Trophoblast cell (in vitro differentiated cells and primary cell): ENCODE measurements at places on chromosomes 5 and 9.

DNA sequence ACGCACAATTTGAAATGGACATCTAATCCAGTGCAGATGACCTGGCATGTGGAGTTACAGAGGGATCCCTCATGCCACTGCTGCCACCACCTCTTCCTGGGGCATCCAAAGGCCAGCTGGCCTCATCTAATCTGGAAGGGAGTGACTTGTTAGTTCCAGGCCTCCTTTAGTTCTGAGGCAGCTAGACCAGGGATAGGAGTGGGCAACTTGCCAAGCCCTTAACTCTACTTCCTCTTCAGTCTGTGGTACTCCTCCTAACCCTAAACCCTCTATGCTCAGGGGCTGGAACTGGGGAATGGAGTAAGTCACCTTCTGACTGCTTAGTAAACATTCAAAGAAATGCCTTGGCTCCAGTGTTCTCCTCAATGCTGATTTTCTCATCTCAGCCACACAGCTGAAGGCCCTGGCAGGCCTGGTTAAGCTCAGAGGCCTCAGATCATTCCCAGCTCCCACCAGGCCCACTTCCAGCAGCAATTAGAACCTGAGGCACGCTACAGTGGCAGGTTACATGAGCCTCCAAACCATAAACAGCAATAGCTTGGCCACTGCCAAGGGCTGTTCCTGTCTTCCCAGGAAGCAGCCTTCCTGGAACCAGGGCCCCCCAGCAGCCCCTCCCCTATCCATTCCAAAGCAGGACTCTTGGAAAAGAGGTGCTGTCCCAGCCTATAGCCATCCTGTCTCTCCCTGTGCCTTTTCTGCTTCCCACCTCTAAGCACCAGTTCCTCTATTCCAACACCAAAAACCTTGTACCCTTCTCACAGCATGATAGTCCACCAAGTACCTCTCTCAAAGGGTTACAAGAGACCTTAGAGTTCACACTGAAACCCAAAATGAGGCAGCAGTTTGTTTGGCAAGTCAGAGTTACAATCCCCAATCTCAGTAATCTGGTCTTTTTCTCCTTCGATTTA lies 2.0 kb downstream of the EIF4EBP3 start:
- peak; percentile 18 for DNase-seq

GRCh38 chr9:20041697-20042081 lies 252.9 kb upstream of the SLC24A2 start:
- no peak for DNase-seq

- no peak for DNase-seq
These were observed 17.9 kb downstream of the OR13J1 start for GRCh38 chr9:35852267-35852815.

- DNase-seq, result no peak
These were observed 27.7 kb downstream of the LHX6 start for GRCh38 chr9:122200960-122201595.

DNA sequence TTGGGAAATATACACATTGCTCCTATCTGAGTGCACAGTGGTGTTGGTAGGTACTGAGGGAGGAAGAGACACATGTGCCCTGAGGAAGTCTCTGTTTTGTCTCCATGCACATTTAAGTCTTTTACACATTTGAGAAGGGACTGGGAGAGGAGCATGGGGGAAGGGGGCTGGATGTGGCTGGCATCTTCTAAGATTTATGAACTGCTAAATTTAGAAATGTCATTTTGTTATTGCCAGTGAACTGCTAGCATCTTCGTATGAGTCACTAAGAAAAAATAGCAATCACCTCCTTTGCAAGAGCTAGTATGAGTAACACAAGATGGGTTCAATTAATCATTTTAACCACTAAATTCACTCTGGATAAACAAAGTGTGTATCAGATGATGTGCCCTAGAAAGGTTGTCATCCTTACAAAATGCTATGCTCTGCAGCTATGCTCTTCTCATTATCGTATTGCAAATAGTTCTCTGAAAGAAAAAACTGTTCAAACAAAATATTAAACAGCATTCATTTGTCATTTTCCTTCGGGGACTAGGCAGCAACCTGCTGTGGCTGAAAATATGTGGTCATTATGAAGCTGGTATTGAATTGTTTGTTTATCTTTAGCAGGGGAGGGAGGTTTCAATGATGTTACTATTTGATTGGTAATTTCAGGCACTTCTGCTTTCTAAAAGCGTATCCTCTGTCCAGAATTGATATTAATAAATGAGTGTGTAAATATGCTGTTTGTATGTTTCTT lies 236.5 kb downstream of the DMRTA1 start:
- no peak for DNase-seq

DNA sequence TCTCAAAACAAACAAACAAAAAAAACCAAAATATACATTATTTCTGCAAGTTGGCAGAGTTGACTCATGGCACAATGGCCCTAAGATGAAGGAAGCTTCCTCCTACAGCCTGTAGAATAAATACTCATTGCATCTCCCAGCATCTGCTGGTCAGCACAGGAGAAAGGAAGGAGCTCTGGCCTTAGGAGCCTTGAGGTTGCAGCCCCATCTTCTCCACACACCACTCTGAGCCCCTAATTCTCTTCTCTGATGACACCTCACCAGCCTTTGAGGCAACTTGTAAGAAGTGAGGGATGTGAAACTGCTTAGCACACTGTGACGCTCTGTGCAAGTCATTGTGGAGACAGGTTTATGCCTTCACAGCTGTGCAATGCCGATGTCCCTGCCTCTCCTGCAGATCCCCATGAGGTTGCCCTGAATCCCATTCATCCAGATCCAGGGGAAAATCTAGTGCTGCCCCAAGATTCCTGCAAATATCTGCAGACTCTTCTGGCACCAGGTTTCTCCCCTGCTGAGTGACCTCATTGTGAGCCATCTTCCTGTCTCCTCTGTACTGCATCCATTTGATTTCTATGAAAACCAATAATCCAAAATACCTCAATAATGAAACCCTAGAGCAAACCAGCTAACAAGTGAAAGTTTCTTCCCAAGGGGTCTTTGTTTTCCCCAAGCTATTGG lies 65.3 kb upstream of the TGFBR1 start:
- DNase-seq, result no peak

GRCh38 chr5:926417-927171 lies 33.9 kb downstream of the TRIP13 start:
- DNase-seq, result no peak

DNA sequence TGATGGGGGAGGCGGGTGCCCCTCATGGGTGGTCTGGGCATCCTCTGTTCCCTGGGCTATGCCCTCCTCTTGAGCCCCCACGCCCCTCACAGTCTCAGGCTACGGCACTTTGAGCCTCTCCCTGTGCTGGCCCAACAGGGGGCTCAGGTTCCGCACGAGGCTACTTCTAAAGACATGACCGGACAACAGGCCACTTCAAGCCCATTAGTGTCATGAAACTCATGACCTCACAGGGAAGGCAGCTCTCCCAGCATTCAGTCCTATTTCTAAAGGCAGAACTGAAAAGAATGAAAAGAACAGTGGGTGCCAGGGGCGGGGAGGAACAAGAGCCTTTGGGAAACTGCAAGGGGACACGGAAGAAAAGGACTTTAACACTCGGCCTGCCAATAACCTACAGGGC lies 45.0 kb downstream of the COL23A1 start:
- DNase-seq, result no peak

- no peak for DNase-seq
These were observed 17.9 kb upstream of the NOTCH1 start for GRCh38 chr9:136563646-136564325.

GRCh38 chr5:163695830-163696578 lies 190.6 kb downstream of the MAT2B start:
- peak; percentile 73 for DNase-seq

GRCh38 chr5:181204113-181204825 lies 727 bp downstream of the TRIM7 start:
- DNase-seq, result no peak

DNA sequence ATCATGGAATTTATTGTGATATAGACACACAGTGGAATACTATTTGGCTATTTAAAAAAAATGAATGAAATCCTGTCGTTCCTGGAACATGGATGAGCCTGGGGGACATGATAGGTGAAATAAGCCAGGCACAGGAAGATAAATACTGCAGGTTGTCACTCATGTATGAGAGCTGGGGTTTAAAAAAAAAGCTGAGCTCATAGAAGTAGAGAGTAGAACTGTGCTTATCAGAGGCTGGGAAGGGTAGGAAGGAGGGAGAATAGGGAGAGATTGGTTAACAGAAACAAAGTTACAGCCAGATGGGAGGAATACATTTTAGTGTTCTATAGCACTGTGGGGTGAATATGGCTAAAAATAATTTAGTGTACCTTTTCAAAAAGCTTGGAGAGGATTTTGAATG lies 200.6 kb upstream of the NR4A3 start:
- DNase-seq, result no peak

GRCh38 chr5:39379693-39380092 lies 15.4 kb upstream of the C9 start:
- no peak for DNase-seq

DNA sequence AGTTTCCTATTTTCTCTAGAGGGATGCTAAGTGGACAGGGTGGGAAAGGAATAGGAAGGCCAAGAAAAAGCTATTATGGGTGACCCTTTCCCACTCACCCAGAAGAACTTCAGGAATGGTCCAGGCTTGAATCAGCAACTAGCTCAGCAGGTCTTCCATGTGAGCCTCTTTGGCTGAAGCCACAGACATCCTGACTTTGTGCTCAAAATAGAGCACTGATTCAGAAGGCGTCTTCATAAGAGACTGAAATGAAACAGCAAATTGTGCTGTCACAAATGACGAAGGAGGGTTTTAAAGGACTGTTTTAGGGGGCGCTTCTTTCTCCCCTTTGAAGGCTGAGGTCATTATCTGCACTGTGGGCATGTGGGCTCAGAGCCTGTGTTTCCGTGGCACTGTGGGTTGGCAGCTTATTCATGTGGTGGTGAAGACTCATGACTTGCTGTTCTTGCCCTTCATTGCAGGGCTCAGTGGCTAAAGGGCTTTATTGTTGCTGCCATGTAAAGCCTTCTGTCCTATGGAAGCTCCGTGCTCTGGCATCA lies 65.8 kb upstream of the NFIL3 start:
- no peak for DNase-seq

DNA sequence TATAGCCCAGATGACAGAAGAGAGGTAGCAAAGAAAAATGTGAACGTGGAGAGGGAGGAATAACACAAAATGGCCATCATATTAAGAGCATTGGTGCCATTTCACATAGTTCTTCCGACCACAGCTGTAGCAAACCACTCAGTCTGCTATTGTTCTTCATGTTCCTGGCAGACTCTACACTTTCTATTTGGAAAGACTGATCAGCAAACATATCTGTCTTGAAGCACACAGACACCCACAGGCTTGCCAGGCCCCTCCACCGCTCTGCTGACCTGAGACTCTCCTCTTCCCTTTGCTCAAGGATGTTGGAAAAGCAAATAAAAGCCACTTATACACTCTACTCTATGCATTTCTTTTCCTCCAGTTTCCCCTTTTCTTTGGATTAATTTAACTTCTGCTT lies 298.0 kb downstream of the FBXL7 start:
- DNase-seq, result no peak

DNA sequence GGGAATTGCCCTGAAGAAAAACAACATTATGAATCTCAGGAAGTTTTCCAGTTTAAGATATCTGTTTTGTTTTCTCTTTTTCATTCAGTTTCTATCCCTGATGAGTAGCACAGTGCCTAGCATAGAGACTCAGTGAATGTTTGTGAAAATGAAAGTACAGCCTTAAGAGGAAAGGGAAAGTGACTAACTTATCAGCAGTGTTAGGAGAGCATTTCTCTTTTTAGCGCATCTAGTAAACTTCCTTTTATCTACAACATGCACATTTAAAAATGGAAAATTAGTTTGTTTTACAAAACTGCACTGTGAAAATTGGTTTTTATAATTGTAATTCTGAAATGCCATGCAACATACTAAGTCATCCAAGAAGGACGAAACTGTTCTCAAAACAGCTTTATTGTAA lies 110.8 kb downstream of the SMARCA2 start:
- DNase-seq, result no peak

- no peak for DNase-seq
These were observed 898.5 kb upstream of the SEMA6A start for GRCh38 chr5:117473165-117473564.
